Progenitor cell of endocrine pancreas (in vitro differentiated cells): ENCODE measurements at places on chromosomes 2 and 18. TPM values are rescaled to one million over a fixed set of nuclear protein-coding genes. Genes with fewer than 3 reads are reported as not detected.

- no peak for DNase-seq
Measured at GRCh38 chr2:128734521-128735295, 416.0 kb upstream of the HS6ST1 start.

- peak; percentile 84 for DNase-seq
Measured at GRCh38 chr2:238256594-238257104, 16.8 kb upstream of the HES6 start.

GRCh38 chr18:59484131-59484530 is 125.1 kb upstream of the LMAN1 start:
- no peak for DNase-seq

DNA sequence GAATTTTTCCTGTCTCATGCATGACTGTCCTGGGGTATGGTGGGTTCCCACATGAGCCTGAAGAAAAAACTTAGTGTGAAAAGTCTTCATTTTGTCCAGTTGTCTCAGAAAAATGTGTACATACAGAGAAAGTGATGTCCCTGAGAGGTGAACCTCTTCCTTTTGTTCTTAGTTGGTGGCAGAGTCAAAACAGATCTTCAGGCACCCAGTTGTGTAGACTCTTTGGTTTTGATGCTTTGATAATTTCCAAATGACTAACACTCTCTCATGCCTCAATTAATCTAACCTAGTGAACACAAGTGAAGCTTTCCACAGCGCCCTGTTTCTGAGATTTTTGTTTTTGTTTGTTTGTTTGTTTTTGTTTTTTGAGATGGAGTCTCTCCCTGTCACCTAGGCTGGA is 273.5 kb downstream of the PIK3C3 start:
- no peak for DNase-seq

DNA sequence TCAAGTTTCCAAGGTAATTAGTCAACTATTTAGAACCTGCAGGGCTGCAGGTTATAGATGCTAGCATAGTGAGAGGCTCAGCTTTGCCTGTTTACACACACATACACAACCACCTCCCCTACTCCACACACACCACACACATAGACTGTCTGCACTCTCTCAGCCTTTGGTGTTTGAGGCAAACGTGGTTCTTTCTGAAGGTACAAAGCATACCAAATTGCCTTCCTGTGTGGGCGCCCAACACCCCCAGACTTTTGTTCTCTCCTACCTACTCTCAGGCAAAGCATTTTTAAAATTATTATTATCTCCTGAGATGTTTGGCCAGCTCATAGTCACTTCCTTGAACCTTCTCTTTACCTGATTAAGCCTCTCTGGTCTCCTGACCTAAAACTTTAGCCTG is 44.9 kb downstream of the MYO3B start:
- no peak for DNase-seq

REG3A gene
- not detected in 2 replicates for total RNA-seq

DNA sequence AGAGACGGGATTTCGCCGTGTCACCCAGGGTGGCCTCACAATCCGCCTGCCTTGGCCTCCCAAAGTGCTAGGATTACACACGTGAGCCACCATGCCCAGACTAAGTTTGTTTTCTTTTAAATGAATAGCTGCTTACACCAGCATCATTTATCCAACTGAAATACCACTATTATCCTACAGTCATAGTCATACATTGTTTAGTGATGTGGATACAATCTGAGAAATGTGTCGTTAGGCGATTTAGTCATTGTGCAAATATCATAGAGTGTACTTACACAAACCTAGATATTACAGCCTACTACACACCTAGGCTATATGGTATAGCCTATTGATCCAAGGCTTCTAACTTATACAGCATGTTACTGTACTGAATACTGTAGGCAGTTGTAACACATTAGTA is 10.3 kb downstream of the ZC3H15 start:
- no peak for DNase-seq

ANKRD36 gene
- total RNA-seq = 44.5 and 46.1 TPM in 2 replicates

DNA sequence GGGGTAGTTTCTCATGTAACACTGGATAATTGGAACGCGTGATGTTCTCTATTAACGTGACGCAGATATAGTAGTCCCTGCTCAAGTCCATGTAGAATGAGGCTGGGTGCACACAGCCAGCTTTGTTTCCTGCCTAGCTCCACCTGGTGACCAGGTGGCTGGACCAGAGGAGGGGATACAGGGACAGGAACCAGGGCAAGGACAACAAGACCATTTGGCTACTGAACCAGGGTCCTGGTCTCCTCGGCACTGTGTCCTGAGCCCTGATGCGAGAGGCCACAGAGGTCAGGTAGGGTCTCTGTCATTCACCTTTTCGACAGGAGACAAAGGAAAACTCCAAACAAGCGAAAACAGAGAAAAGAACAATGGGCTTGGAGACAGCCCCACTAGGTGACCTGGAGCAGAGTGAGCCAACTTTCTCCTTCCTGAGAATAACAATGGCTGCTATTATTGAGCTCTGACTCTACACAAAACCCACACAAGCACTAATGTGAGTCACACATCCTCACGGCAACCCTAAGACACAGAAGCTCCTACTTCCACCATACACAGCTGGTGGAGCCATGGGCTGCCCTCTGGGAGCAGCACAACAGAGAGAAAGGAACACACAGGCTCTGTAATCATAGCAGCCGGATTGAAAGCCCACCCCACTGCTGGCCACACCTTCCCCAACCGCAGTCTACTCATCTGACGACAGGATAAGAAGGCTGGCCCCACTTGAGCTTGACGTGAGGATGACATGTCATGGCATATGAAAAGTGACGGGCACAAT is 67.3 kb upstream of the TEX51 start:
- no peak for DNase-seq

DNA sequence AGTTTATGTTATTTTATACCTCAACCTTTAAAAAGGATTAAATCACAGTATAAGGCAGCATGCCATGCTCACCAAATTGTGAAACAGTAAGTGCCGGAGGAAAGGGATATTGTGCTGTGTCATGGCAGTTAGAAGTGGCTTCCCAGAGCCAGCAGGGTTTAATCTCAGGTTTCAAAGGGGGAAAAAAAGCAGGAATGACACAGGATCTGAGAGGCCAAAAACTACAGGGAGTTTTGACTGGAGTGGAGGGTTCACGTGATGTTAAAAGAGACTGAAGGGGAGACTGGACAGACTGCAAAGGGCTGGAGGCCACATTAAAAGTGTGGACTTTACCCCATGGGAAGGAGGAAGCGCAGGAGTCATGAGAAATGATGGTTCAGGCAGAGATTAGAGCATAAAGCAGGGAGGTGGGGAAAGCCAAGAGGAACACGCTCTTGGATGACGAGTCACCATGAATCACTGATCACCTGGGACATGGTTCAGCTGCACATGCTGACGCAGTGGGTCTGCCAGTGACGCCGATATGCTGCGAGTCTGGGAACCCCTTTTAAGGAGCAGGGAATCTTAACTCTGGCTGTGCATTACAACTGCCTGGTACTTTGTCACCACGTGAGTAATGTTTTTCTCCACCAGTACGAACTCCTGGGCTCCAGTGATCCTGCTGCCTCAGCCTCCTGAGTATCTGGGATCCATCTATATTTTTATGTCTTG is 6.1 kb downstream of the CHMP1B start:
- DNase-seq = no peak

KCNG2 gene
- not detected in 2 replicates for total RNA-seq

- no peak for DNase-seq
Measured at GRCh38 chr2:222261504-222261903, 37.3 kb downstream of the PAX3 start.

DNA sequence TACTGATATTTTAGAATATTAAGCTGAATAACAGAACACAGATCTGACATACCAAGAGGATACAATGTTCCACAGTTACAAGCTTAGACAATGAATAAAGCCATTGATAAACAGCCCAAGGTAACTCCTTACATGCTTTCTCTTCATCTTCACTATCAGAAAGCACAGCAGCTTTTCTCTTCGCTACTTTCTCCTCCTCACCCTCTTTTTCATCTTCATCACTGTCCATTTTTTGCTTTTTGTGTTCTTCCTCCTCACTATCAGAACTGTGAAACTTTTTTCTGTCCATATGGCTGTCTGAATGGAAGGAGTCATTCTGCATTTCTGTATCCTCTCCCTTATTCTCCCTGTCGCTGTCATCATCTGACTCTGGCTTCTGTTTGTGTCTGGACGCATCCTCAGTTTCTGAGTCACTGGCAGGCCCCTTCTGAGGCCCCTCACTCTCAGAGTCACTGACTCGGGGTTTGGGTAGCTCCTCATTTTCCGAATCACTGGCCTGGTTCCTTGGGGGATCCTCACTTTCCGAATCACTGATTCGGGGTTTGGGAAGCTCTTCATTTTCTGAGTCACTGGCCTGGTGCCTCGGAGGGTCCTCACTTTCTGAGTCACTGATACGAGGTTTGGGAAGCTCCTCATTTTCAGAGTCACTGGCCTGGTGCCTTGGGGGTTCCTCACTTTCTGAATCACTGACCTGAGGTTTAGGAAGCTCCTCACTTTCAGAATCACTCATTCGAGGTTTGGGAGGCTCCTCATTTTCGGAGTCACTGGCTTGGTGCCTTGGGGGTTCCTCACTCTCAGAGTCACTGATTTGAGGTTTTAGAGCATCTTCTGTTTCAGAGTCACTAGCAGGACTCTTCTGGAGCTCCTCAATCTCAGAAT is 21.5 kb downstream of the IWS1 start:
- DNase-seq = no peak
